NCI-H446 (cell line): ENCODE measurements at places on chromosomes 2 and 18.
A peak's percentile ranks its signal among the peaks of the same experiment; 100 is the strongest.

GRCh38 chr2:42874949-42875801 lies 82.8 kb upstream of the HAAO start:
- no peak for DNase-seq

- no peak for DNase-seq
Measured at GRCh38 chr2:116491292-116491691, 1323.2 kb upstream of the DDX18 start.

GRCh38 chr18:22211657-22212056 lies 42.3 kb downstream of the GATA6 start:
- DNase-seq = no peak

DNA sequence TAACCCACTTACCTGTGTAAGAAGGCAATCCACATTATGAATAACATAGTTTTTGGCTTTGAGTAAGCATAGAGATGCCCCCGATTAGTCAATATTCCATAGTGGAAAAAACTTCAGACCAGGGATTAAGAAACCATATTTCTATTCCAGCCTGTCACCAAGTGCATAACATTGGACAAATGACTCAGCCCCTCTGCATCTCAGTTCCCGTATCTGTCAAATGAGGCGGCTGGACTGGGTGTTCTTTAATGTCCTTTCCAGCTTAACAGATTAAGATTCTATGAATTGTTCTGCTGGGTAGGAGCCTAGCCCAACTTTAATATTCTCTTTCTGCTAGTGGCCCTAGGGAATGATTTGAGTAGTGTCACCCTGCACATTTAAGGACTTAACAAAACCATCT lies 11.8 kb upstream of the FTCDNL1 start:
- no peak for DNase-seq

DNA sequence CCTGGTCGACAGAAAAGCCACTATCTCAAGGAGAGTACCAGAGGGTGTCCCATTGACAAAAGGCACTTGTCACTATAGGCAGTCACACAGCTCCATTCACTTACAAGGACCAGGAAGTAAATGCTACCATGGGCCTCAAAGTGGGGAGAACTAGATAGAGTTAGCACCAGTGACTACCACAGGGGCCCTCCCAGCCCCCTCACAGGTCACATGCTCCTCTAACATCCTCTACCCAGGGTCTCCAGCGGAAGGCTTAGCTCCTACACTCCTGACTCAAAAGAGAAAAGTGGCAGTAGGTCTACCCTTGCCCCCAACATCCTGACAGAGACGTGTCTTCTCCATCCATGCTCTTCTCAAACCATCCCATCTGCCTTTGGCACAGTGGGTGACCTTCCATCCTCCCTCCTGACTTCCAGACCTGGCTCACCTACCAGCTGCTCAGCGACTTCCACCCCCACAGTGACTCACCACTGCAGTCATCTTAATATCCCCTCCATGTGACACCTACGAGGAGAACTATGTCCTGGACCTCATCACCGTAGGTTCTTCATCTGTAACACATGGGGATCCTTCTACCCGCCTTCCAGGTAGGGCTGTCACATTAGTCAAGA lies 5.6 kb upstream of the DNMT3A start:
- DNase-seq = no peak

GRCh38 chr2:107108556-107108955 lies 222.6 kb upstream of the ST6GAL2 start:
- DNase-seq = no peak

DNA sequence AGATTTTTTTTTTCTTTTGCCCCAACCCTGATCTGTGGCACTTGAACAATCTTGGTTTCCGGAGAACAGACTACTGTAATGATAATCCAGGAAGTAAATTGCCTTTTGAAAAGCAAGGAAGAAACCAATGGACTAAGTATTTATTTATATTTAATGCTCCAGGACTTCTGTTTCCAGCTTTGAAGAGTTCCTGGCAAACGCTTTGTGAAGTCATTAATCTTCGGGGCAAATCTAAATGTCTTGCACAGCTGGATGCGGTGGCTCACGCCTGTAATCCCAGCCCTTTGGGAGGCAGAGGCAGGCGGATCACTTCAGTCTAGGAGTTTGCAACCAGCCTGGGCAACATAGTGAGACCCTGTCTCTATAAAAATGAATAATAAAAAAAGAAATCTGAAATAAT lies 135.1 kb upstream of the GATA6 start:
- no peak for DNase-seq

GRCh38 chr2:54497763-54498680 lies 41.9 kb downstream of the SPTBN1 start:
- DNase-seq = no peak

DNA sequence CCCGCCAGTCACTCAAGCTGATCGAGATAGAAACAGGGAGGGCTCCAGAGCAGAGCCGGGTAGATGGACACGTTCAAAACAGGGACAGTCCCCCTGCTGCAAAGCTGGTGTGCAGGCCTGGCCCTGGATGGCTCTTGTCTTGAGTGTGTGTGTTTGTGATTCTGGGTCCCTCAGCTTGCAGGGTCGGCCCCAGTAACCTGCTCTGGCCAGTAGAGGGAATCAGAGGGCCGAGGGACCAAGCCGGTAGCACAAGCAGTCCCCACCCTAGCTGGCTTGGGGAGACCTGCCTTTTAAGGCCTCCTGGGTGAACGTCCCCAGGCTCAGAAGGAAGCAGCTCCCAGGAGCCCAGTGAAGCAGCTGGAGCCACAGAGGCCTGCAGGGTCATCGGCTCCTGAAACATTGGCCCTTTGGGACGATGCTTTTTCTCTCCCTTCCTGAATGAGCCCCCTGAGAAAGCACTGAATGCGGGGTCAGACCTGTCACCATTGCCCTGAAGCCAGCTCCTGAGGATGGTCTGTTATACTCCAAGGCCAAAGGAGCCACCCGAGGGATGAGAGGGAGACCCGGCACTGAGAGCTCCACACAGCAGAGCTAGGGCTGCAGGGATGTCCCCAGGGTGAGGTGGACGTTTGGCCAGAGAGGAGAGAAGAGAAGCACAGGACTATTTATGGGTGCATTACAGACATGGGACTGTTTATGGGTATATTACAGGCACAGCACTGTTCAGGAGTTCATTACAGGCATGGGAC lies 15.4 kb upstream of the MLPH start:
- no peak for DNase-seq

DNA sequence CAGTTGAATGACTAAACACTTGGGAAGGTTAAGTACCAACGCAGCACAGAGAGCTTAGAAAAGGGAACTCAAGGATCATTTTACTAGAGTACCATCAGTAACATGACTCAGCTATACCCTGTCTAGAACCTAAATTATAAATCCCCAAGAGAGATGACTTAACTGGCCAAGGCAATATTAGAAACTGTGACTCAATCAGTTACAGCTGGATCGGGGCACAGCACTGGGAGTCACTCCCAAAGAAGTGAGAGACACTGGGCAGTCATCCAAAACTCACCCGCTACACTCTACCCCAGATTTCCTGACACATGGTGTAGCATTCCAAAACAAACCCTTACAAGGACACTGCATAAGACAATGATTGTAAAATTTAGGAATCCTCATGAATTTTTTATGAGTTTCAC lies 17.7 kb downstream of the IWS1 start:
- DNase-seq = peak; percentile 83

DNA sequence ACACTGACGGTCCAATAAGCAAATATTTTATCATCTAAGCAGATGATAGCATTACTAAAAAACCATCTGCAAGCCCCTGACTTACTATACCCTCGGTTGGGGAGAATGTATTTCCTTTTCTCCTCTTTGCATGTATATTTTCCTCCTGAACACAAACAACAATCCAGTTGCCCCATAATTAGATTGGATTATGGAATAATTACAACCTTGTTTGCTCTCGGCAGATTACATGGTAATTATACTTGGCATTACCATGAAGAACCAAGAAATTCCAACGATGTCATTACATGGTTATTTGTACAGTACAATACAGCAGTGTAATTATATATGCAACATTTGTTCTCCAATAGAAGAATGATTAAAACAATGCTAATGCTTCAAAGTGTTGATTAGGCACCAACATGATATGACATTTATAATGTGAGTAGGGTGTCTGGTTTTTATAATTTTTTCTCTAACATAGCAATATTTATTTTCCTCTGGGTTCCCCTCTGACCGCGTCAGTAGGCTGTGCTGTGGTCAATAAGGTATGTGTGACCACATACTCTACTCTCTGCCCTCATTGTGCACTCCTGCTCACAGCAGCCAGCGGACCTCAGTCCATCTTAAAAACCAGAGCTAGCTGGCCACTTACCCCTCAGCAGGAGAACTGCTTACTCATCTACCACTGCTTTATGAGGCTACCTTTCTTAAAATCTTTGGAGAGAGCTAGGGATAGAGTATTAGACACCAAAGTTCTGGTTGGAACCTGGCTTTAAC lies 176.1 kb downstream of the INSIG2 start:
- no peak for DNase-seq

DNA sequence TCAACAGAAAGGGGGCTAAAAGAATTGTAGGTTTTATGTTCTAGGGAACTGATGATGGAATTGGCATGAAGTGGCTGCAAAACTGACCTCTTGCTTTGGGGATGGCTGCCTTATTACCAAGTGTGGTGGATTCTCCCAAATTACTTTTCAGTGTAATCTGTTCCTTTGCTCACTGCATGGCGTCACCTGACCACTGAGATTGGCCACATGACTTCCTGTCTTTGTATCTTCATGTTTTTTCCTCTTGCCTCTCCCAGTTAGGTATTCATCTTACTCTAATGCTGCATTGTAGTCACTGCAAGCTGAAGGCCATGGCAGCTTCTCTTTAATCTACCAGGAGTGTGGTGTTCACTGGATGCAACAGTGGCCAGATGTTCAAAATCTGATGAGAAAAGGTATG lies 257.7 kb upstream of the TNP1 start:
- no peak for DNase-seq

DNA sequence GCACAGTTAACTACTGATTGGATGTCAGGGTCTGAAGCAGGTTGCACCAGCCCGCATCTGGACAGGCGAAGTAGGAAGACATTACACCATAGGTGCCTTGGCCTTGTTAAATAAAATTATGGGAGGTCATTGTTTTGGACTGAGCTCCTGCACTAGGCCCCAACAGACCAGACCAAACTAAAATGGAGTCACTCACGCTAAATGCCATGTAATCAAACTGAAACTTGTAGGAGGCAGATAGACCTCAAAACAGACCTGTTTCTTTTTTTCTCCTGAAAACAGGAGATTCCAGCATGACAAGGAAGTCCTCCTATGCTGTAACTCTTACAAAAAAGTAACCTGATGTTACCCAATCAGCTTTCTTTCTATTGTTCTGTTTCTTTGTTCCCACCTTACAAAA lies 15.5 kb upstream of the NFU1 start:
- DNase-seq = no peak

GRCh38 chr2:60597346-60597745 lies 43.9 kb upstream of the BCL11A start:
- no peak for DNase-seq

DNA sequence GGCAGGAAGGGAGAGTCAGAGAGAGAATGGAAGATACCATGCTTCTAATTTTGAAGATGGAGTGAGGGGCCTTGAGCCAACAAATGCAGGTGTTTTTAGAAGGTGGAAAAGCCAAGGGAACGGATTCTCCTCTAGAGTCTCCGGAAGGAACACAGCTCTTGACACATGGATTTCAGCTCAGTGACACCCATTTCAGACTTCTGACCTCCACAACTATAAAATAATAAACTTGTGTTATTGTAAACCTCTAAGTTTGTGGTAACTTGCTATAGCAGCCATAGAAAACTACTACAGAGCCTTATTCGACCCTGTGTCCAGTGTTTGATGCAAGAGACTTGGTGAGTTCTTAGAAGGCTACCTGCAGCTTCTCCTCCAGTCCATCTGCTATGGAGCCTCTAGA lies 7.8 kb downstream of the IL1F10 start:
- DNase-seq = no peak
